K562 (cell line): ENCODE measurements at places on chromosomes 1 and 21. TPM values are rescaled to one million over a fixed set of nuclear protein-coding genes. Genes with fewer than 3 reads are reported as not detected.

The NKAIN1 gene
- total RNA-seq, result 0.22 TPM in 1 of 2 replicates, not detected in the other

The S100B gene
- not detected in 2 replicates for total RNA-seq

The INKA2 gene
- total RNA-seq, result 0.45 and 1.4 TPM in 2 replicates

The ARHGEF16 gene
- 0.98 and 1.2 TPM in 2 replicates for total RNA-seq

The MCOLN3 gene
- total RNA-seq, result not detected in 2 replicates

The TTC39A gene
- 0.53 and 0.92 TPM in 2 replicates for total RNA-seq

- DNase-seq, result peak; percentile 44
- no peaks in the 10 kb centered on the region for H3K27me3 ChIP-seq
- H3K36me3 ChIP-seq, result no peaks in the 10 kb centered on the region
- H3K4me1 ChIP-seq, result peaks cover 6% of the 10 kb centered on the region; the same call in 2 of the 3 replicates
Observed at GRCh38 chr1:93615582-93616150, 66.0 kb downstream of the BCAR3 start.

- H3K4me3 ChIP-seq, result no peak overlapping the region
- DNase-seq, result no peak
- no peak overlapping the region for H3K27ac ChIP-seq
- no peaks in the 10 kb centered on the region for H3K4me1 ChIP-seq
Observed at GRCh38 chr1:65114322-65114721, 33.7 kb upstream of the AK4 start.

DNA sequence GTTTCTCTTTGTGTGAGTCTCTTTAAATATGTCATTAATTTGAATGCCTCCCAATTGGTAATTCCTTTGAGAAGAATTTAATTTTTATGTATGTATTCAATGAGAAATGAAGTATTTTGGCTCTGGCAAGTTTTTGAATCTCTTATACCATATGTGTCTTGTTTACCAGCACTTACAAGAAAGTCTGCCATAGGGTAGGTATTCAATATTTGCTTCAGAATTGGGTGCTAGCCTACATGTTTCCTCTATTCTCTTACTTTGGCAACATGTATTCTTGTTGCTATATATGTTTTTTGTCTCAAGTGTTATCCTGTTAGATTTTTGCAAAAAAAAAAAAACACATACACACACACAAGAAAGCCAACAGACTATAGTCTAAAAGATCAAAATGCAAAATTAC is 350.5 kb upstream of the PRMT6 start:
- no peaks in the 10 kb centered on the region for H3K27me3 ChIP-seq
- no peaks in the 10 kb centered on the region for H3K4me1 ChIP-seq
- no peak for DNase-seq
- no peak overlapping the region for H3K27ac ChIP-seq

DNA sequence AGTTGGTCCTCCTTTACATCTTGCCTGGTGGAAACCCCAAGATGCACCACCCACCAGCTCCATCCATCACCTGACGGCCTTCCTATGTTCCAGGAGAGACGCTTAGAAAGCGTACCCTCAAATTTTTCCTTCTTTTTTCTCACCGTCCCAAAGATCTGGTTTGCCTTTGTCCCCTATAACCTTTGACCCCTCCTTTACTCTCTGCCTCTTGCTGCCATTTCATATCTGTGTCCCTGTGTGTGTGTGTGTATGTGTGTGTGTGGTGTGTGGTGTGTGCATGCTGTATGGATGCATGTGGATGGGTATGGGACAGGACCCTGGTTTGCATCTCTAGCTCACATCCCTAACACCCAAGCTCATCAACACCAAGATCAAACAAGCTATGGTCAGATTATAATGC is 22.2 kb upstream of the IPO9 start:
- no peak overlapping the region for H3K27ac ChIP-seq
- H3K27me3 ChIP-seq, result no peaks in the 10 kb centered on the region
- no peak for DNase-seq
- H3K36me3 ChIP-seq, result peaks cover 21% of the 10 kb centered on the region; the same call in 2 of the 3 replicates

DNA sequence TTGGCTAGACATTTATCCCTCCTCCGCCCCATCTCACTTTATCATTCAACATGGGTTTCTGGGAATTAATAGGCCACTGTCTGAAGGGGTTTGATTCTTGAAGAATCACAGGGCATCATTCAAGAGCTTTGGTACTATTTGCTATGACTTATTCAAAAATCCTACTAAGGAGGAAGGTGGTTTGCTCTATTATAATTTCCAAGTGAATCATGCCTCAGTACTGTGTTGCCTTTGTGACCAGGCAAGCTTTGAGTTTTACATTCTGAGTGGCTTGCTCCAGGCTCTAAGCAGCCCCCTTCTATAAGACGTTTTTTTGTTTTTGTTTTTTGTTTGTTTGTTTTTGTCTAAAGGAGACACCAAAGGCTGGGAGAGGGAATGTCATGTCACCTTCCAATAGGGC is 2.6 kb downstream of the C1orf21 start:
- no peak for DNase-seq
- no peak overlapping the region for H3K27ac ChIP-seq
- no peak overlapping the region for H3K4me3 ChIP-seq
- H3K27me3 ChIP-seq, result peaks cover 30% of the 10 kb centered on the region
- H3K4me1 ChIP-seq, result peaks cover 16% of the 10 kb centered on the region

DNA sequence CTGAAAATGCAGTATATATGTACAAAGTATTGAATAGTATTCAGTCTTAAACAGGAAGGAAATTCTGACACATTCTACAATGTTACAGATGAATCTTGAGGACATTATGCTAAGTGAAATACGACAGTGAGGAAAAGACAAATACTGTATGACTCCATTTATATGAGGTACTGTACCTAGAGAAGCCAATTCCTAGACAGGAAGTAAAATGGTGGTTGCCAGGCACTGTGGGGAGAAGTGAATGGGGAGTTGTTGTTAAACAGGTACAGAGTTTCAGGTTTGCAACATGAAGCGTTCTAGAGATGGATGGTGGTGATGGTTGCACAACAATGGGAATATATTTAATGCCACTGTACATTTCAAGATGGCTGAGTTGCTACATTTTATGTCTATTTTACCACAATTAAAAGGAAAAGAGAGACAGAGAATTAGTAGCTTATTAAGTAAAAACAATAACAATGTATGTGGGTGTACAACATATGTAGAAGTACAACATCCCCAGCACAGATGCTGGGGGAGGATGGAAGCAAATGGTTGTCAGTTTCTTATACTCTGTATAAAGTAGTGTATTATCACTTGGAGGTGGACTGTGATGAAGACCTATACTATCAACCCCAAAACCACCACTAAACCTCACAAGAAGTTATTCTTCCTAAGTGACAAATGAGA is 3.9 kb upstream of the RAB4A start:
- no peak overlapping the region for H3K27ac ChIP-seq
- no peak for DNase-seq
- H3K4me1 ChIP-seq, result peaks cover 10% of the 10 kb centered on the region
- H3K36me3 ChIP-seq, result peaks cover 29% of the 10 kb centered on the region
- no peak overlapping the region for H3K4me3 ChIP-seq

DNA sequence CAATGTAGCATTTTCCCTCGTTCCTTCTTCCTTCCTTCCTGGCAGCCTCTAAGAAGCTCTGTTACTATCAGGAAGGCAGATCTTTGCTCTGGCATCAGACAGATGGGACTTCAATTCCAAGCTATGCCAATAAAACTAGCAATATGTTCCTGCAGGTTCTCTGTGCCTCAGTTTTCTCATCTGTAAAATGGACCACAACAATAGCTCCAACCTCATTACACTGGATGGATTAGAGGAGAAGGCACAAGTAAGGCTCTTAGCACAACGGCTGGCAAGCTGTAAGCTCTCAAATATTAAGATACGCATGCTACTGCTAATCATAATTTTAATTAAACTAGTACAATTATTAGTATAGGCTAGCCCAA is 27.2 kb downstream of the RRAGC start:
- no peak overlapping the region for H3K27ac ChIP-seq
- H3K36me3 ChIP-seq, result no peaks in the 10 kb centered on the region
- DNase-seq, result no peak
- no peaks in the 10 kb centered on the region for H3K4me1 ChIP-seq

- peak; percentile 83 for DNase-seq
- no peak overlapping the region for H3K4me3 ChIP-seq
- no peak overlapping the region for H3K27ac ChIP-seq
Observed at GRCh38 chr1:205669341-205670149, 10.8 kb downstream of the SLC45A3 start.
